ENCODE measurements at places on chromosomes 13 and 19.
A peak's percentile ranks its signal among the peaks of the same experiment; 100 is the strongest.

GRCh38 chr13:75437582-75438318 is 44.2 kb downstream of the TBC1D4 start:
- DNase-seq, result no peak
- no peak overlapping the region for H3K27ac ChIP-seq
- peaks cover 26% of the 10 kb centered on the region for H3K4me1 ChIP-seq
- no peaks in the 10 kb centered on the region for H3K27me3 ChIP-seq
- H3K4me3 ChIP-seq, result no peak overlapping the region

DNA sequence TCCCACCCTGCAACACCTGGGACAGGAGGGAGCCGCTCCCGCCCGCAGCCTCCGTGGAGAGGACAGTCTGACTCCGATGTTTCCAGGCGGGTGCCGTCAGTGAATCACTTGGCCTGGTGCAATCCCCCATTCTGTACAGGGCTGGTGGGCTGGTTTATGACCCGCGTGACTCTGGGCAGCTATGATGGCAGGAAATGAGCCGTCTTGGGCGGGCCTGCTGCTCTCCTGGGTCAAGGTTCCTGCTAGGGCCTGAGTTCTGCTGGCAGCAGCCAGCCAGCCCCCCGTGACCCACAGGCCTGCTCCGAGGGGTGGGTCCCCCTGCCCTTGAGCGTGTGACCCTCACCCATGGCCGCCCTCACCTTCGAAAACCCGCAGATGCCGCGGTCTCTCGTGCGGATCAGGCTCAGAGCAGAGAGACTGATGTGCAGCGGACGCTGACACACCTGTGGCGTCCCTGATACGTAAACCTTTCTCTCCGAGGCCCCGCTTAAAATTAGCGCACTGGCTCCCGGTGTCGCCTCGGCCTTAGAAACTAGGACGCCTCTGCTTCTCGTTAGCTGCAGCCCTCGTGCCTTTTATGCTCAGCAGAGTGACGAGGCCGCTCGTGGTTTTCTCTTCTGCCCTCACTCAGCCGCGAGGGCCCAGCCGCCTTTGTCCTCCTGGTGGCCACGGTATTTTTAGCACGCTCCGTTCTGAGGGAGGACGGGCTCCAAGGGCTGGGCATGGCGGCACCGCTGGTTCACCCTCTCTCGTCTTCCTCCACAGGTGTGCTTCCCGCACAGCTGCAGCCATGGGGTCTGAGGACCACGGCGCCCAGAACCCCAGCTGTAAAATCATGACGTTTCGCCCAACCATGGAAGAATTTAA is 63.4 kb downstream of the KDM4B start:
- no peak overlapping the region for H3K27ac ChIP-seq
- peaks cover 6% of the 10 kb centered on the region for H3K36me3 ChIP-seq
- H3K4me1 ChIP-seq, result peaks cover 54% of the 10 kb centered on the region
- H3K27me3 ChIP-seq, result no peaks in the 10 kb centered on the region
- DNase-seq, result no peak

DNA sequence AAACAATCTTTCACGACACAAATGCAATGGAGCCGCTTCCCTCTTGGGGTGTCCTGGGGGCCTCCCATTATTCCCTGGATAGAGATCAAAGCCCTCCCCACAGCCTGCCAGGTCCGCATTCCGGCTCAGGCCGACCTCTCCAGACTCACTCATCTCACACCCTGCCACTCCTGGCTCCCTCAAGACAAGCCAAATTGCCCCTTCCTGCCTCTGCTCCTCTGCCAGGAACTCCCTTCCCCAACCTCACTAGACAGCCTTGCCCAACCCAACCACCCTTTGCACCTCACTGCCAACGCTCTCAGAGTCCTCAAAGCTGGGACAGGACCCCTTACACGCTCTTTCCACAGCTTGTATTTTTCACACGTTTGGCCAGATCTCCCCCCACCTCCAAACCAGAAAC is 1.5 kb downstream of the ABHD17A start:
- peak overlapping the region; percentile 98 for H3K4me3 ChIP-seq
- no peaks in the 10 kb centered on the region for H3K27me3 ChIP-seq
- H3K4me1 ChIP-seq, result peaks cover 30% of the 10 kb centered on the region
- no peaks in the 10 kb centered on the region for H3K36me3 ChIP-seq
- no peak for DNase-seq
- H3K27ac ChIP-seq, result peak overlapping the region; percentile 82

DNA sequence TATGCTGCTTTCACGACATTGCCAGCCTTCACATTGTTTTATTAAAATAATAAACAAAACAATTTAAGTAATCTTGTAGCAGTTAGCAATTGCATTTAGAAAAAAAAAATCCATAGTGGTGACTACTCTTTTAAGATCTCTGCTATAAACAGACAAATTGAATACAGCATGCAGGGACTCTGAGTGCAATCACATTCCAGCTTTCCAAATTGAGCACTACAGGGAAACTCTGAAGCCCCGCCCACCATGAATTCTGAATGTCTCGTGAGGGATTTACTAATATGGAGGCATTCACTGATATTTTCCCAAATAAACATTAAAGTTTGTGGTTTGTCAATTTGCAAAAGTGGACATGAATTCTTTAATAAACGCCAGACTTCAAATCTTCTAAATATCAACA is 698.8 kb downstream of the LIG4 start:
- no peak for DNase-seq
- H3K4me1 ChIP-seq, result no peaks in the 10 kb centered on the region
- H3K27ac ChIP-seq, result no peak overlapping the region
- H3K36me3 ChIP-seq, result no peaks in the 10 kb centered on the region

DNA sequence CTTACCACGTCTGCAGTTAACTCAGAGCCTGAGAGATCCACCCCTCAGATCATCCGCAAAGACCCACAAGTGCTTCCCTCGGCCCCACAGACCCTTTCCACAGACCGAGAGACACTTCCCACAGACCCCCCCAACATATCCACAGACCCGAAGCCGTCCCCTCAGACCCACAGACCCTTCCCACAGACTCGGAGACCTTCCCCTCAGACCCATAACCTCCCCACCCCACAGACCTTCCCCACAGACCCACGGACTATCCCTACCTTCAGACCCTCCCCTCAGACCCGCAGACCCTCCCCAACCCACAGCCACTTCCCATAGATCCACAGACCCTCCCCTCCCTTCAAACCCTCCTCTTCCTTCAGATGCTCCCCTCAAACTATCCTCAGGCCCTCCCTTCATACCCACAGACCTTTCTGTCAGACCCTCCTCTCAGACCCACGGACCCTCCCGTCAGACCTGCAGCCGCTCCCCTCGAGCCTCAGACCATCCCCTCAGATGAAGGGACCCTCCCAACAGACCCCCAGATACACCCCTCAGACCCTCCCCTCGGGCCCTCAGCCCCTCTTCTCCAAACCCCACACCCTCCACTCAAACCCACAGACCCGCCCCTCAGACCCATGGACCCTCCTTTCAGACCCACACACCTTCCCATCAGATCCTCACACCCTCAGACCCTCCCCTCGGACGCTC is 20.1 kb upstream of the TFDP1 start:
- H3K36me3 ChIP-seq, result no peaks in the 10 kb centered on the region
- no peaks in the 10 kb centered on the region for H3K27me3 ChIP-seq
- H3K4me3 ChIP-seq, result no peak overlapping the region
- H3K4me1 ChIP-seq, result peaks cover 6% of the 10 kb centered on the region
- DNase-seq, result peak; percentile 56

DNA sequence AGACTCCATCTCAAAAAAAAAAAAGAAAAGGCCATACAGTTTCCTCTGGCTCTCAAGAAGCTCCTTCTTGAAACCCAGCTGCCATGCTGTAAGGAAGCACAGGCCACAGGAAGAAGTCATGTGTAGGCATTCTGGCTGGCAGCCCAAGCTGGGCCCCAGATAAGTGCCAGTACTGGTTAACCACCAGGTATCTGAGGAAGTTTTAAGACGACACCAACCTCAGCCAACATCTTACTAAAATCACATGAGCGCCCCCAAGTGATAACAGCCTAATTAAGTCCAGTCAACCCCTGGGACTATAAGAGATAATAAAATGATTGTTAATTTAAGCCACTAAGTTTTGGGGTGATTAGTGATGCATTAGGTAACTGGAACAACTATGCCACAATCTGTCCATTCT is 27.4 kb upstream of the AKT2 start:
- H3K27me3 ChIP-seq, result no peaks in the 10 kb centered on the region
- H3K4me1 ChIP-seq, result peaks cover 2% of the 10 kb centered on the region
- no peak for DNase-seq
- H3K4me3 ChIP-seq, result no peak overlapping the region
- no peak overlapping the region for H3K27ac ChIP-seq
- peaks cover 2% of the 10 kb centered on the region for H3K36me3 ChIP-seq

DNA sequence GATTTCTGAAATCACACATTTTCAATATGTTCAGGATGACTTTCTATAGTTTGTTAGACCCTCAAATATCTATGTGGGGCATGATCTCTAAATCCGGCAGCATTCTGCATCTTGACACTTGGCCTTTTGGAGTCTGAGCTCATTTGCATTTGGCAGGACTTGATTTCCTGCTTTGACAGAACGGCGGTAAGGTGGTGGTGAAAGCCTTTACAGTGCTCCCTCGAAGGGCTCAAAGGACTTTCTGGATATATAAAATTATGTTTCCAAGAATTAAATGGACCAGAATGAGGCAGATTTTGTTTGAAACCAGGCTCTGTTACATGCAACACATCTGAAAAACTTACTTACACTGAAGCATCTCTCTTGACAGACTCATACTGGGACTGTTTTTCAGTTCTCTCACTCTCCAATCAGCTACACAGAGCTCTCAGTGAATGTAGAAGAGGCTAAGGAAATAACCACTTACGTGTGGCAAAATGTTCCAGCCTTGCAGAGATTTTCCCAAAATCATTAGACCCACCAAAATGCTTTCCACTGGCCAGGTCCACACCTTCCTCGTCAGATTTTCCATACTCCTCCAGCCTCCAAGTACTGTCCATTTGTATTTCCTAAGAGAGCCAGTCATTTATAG is 207.2 kb downstream of the SPRY2 start:
- peaks cover 43% of the 10 kb centered on the region for H3K4me1 ChIP-seq
- peak overlapping the region; percentile 91 for H3K27ac ChIP-seq
- no peak for DNase-seq
- H3K4me3 ChIP-seq, result no peak overlapping the region
- no peaks in the 10 kb centered on the region for H3K27me3 ChIP-seq
- no peaks in the 10 kb centered on the region for H3K36me3 ChIP-seq

- peaks cover 2% of the 10 kb centered on the region for H3K27me3 ChIP-seq
- no peak for DNase-seq
- H3K4me3 ChIP-seq, result no peak overlapping the region
- H3K36me3 ChIP-seq, result no peaks in the 10 kb centered on the region
These were observed 23.8 kb upstream of the CBY2 start for GRCh38 chr13:45678282-45678681.
